NCI-H187 treated with DMSO at 0.1 percent for 48 hours (cell line): ENCODE measurements at places on chromosomes 7 and 10.

DNA sequence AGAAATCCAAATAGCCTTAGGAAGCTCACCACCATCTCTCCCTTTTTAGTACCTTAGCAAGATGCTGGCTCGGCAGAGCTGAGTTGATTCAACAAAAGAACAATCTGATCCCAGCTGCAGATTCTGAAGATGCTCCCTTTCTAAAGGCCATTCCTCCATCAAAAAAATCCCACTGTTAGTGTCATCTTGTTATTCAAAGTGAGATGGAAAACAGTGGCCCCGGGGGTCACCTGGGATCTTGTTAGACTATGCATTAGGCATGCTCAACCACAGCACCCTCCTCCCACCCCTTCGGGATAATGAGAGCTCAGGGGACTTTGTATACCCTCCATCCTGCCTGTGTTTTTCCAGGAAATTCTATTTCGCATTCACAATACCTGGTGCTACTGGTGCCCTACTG lies 2.4 kb downstream of the NCAPG2 start:
- no peak for DNase-seq

DNA sequence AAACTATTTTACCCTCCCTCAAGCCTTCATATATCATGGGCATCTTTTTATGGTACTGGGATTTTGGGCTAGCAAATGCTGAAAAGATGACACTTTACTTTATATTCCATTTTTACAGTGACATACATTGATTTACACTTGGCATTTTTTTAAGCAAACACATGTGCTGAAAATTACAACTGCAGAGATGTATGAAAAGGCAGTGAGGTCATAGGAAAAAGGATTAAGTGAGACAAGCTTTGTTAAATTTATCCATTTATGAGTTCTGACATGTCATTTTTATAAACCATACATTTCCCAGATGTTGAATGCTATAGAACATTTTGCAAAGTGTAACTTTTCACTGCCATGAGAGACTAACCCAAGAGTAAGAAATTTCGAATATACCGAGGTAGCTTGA lies 68.8 kb upstream of the RSU1 start:
- DNase-seq = no peak

DNA sequence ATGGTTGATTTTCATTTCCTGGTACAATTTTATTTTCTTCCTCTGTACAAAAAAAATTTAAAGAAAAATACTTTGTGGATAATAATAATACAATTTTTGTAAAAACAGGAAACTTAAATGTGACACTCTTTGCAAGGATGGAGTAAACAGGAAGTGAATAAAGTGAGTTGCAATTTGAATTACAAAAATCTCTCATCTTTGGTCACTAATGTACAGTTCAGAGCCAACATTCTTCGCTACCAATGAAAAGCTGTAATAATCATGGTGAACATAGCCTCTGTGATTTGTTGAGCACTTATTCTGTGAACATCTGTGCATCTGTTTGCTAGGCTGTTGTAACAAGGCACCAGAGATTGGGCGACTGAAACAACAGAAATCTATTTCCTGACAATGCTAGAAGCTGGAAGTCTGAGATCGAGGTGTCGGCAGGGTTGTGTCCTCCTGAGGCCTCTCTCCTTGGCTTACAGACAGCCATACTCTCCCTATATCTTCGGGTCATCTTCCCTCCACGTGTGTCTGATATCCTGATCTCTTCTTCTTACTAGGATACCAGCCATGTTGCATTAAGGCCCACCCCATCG lies 295.3 kb upstream of the KLF6 start:
- DNase-seq = no peak

- no peak for DNase-seq
Measured at GRCh38 chr7:44193011-44193802, 4.0 kb upstream of the GCK start.

DNA sequence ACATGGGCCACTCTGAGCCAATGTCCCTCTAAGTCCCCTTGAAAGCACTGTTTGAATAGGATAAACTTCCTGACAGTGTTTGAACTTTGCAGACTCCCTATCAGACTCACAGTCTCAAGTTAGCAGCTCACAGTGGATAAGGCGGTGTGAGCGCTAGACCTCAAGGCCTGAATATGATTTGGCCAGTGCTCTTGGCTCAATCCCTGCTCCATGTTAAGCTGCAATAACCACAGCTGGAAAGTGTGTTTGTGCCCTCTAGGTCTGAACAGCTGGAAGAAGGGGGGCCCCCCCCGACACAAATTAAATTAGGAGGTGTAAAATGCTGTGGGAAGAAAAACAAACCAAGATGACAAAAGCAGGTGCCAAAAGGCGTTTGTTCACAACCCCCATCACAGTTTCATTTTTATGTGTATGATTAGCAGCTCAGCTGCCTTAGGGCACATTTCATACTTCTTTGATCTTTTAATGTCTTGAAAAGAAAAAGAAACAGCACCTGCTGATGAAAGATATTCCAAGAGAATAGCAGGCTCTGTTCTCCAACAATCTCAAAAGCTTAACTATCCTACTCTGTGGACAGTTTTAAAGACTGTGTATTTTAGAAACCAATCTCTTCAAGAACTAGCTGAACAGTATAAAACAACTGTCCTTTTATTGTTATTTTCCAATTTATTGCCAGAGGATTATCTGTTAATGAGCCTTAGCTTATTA lies 167.6 kb downstream of the SNX13 start:
- no peak for DNase-seq

DNA sequence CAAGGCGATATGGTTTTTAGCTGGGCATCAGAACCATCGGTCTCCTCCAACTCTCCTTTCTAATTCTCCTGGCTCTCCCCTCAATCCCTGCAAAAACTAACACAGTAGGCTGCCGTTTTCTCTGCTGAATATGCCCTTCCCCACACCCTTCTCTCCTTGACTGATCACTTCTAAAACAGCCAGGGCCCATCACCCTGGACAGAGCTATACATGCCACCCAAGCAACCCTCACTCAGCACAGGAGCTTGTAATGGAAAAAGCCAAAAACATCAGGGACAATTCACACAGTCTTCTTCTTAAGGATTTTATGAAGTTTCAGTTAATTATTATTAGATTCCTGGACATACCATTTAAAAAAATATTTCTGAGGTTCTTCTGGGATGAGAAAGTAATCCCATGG lies 61.5 kb downstream of the PIK3AP1 start:
- DNase-seq = no peak

DNA sequence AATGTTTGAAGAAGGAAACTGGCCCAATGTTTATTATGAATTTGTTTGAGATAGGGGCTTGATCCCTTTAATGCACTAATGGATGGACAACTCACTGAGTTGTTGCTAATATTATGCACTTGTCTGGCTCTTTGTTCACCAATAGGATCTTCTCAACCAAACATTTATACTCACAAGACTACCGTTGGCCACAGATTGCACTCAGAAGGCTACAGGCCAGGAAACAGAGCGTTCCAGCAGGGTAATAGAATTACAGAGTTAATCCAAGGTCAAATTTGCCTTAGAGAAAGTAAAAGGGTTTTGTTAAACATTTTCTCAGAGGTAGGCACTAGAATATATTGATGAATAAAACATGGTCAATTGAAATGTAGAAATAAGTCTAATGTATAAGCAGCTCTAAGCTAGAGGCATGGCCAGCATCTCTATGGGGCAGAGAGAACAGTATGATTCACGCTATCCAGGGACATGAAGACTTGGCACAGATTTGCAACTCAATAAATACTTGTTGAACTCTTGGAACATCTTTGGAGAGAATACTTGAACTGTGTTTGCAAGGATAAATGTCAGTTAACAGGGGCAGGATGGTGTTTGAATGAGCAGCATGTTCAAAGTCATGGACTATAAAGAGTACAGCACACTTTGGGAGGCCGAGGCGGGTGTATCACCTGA lies 606.9 kb downstream of the SORCS3 start:
- no peak for DNase-seq

DNA sequence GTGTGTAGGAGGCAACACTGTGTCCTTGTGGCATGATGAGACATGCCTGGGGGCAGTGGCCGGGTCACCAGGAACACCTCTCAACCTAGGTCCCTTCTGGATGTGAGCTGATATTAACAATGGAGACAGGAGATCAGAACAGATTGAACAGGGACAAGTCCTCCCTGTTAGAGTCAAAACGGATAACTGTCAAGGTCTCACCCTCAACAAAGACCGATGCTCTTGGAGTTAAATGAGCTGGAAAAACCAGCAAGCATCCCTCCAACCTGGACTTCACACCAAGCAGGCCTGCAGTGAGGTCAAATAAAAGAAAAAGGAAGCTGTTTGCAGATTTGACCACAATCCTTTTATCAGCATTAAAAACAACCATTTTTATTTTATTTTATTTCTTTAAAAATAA lies 49.0 kb downstream of the SLIT1 start:
- DNase-seq = no peak

DNA sequence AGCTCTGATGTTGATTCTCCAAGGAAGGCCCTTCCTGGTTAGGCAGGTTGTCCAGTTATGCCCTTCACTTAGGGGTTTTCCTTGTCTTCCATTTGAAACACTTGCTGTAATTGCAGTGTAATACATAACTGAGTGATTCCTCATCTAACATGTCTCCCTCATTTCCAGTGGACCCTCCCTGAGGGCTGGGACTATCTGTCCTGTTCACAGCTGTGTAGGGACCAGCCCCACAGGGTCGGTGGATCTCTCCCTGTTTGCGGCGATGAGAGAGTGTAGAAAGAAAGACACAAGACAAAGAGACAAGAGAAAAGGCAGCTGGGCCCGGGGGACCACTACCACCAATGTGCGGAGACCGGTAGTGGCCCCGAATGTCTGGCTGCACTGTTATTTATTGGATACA lies 135.9 kb upstream of the EEPD1 start:
- no peak for DNase-seq

DNA sequence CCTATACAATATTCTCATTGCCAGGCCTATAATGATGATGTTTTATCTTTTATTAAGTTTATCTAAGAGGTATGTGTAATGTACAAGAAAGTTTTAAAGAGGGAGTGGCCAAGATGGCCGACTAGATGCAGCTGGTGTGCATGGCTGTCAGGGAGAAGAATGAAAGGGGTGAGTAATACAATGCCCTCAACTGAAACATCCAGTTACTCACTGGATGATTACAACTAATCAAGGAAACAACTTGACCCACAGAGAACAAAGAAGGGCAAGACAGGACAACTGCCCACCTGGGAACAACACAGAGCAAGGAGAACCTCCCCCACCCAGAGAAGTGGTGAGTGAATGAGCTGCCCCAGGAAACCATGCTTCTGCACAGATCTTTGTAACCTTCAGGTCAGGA lies 880.0 kb upstream of the LRRTM3 start:
- DNase-seq = no peak

GRCh38 chr7:125966278-125967048 lies 1036.8 kb upstream of the POT1 start:
- no peak for DNase-seq

- DNase-seq = no peak
Measured at GRCh38 chr7:93736668-93737369, 153.7 kb downstream of the TFPI2 start.

GRCh38 chr10:110820321-110820814 lies 51.4 kb upstream of the PDCD4 start:
- DNase-seq = no peak

- DNase-seq = no peak
Measured at GRCh38 chr7:48976850-48977249, 52.5 kb downstream of the CDC14C start.

DNA sequence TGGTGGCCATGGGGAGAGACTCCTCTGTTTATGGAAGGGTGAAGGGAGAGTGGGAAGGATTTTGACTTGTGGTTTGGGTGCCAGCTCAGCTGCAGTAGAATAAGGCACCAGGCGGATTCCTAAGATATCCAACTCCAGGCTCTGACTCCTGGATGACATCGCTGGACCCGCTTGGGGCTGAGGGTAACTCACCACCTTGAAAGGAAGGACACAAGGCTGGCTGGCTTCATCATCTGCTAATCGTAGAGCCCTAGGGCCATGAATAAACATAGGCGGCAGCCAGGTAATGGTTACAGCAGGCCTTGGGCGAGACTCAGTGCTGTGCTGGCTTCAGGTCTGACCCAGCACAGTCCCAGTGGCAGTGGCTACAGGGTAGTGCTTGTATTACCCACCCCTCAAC lies 16.7 kb upstream of the LIPK start:
- no peak for DNase-seq

GRCh38 chr10:117476716-117477115 lies 65.8 kb upstream of the EMX2 start:
- DNase-seq = no peak

- DNase-seq = no peak
Measured at GRCh38 chr10:6667679-6668270, 87.7 kb upstream of the PRKCQ start.

DNA sequence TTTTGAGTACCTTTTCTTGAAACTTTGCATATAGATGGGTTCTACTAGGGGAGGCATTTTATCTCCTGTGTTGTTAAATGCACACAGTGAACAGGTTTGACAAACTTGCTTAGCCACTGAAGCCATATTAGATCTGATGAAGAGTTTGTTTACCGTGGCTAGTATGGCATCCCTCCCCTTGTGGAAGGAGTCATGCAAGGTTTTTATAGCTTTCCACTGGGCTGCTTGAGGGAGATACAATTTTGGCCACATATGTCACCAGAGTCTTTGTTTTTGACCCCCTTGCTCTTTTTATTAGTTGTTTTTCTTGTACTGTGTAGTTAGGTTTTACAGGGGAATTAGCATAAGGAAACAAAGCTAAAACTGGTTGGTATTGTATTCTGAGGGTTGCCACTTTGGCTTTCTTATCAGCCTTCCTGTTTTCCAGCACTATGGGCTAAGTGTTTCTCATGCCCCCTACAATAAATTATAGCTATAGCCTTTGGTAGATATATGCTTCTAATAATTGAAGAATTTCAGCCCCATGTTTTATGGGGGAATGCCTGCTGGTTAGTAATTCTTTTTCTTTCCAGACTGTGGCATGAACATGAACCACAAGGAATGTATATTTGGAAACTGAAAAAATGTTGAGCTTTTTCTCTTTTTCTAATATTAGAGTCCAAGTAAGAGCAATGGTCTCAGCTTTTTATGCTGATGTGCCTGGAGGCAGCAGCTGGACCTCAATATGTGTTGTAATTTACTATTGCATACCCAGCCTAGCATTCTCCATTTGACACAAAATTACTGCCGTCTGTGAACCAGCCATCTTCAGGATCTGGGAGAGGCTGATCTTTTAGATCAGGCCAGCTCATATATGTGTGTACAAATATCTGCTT lies 18.4 kb upstream of the STEAP2 start:
- DNase-seq = no peak

DNA sequence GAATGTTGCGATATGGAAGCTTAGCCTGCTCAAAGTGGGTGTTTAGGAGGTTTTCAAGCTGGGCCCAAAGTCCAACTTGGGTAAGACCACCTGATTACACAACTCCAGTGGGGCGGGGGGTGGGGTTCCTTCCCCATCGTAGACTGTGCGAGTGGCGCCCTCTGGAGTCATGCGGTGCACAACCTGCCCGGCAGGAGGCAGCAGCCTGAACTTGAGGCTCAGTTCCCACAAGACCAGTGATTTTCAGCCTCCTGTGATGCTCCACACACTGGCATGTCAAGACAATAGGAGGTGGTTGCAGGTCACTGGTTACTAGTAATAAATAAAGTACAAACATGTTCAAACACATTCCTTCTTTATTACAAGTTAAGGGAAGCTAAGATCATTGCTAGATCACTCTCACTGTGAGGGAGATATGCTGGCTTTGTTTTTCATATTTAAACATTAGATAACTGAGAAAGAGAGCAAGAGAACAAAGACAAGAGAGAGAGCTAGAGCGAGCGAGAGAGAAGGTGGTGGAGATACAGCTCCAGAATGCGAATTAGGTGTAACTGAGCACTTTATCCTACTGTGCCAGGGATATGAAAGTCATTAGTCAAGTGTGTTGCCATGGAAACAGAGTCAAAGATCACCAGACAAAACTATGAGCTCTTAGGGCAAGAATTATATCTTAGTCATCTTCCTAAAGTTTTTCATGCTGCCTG lies 97.4 kb upstream of the BMPER start:
- DNase-seq = no peak
